ENCODE measurements at places on chromosomes 11 and 22.

DNA sequence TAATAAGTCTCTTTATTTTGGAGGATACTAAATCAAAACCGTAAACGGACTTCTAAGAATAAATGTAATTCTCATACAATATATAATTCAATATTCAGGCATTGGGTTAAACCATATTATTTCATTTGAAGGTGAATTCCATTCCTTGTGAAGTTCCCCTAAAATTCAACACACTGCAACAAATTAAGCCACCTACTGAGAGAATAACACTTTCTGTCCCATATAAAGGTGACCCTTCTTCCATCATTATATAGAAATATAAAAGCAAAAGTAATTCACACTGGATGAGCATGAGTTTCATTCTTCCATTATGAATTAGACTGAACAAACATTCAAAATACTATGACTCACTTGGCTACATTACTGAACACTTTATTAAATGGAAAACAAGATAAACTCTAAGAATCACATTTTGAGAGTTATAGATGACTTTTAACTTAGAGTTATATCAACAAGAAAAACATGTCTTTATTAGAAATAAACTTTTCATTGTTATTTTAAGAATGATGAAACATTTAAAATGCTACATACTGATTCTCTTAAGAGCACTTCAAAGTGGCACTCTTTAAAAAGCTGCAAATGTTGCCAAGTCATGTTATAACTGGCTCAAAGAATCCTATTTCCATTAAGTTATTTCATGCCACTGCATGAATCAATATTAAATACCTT lies 2.8 kb downstream of the SESN3 start:
- no peak for DNase-seq

DNA sequence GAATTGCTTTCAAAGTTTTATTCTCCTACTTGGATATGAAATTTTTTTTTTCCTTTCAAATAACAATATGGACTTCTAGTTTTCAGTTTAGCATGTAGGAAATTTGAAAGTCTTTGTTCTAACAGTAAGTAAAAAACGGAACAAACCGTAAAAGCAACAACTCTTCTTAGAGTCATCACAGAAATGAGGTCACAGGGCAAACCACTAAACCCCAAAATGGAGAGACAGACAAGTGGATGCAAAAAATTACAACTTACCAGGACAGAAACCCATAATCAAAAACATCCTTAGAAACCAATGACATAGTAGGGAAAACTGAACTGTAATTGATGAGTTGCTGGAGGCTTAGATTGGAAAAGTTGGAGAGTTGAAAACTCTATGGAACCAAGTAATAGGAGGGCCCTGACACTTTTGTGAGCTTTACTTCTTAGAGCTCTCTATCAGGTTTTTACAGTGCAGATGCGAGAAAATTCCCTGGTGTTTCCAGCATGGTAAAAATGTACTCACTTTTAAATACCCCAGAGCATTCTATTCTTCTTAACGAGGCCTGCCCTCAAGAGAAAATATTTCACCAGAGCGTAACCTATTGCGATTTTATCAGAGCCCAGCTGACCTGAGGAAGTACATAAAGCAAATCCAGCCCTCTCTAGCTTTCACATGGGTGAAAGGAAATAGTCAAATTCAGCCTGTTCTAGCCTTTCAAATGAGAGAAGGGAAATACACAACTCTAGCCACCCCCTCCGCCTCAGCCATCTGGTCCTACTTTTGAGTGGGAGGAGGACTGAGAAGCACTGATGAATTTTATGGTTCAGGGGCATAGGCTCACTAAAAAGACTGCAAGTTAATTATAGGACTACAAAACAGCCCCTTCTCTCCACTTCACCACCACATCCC lies 39.1 kb downstream of the CASP12 start:
- DNase-seq, result no peak

GRCh38 chr22:39470451-39471291 lies 13.9 kb downstream of the MGAT3 start:
- no peak for DNase-seq

DNA sequence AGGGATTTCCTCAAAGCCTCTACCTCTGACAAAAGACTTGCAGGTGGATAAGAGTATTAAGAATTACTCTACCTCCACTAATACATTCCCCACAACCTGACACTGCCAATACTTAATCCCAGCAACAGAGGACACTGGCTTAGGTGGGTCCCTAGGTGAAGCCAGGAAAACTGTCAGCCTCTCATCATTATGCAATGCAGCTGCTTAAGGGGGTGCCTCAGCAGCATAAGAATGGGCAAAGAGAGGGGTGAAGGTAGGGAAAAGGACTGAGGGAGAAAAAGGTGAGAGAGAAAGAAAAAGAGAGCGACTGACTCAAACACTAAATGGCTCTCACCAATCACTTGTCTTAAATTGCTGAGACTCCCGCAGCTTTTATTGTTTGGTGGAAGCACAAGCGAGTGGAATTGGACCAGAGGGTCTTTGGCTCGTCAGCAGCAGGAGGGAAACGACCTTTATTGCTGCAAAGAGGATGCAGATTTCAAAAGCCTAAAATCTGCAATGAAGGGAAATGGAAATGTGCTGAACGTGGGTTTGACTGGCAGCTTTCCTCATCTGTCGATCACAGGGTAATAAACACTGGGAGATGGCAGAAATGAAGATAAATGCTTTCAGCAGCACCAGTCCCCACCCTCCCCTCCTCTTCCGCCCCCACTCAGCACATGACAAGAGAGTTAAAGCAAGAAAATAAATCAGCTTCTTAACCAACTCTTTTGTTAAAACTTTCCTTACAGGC lies 64.9 kb upstream of the CHRM4 start:
- no peak for DNase-seq

GRCh38 chr22:49349181-49349835 lies 478.4 kb downstream of the BRD1 start:
- DNase-seq, result peak; percentile 35

DNA sequence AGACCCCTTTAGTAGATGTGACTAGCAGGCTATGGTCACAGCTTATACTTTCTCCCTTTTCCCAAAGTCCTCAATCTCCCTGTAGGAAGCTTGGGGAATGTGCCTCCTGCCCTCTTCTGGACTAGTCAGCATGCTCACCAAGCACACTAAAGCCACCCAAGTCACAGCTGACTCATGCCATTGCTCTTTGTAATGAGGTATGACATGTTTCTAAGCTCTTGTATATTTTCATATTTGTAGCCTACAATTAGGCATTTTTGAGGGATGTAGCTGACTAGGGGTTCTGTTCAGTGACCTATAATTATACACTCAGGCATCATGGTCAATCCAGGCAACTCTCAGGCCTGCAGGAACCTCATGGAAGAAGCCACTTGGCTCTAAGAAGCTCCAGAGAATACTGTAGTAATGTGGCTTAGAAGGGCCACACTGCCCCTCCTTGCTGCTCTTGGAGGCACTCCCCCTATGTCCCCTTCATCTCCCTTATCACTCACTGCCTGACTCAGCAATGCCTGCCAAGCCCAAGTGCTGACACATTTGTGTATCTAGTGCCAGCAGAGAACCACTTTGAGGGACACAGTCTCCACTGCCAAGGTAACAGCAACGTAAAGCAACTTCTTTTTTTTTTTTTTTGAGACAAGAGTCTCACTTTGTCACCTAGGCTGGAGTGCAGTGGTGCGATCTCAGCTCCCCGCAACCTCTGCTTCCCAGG lies 86.2 kb downstream of the RPL27A start:
- peak; percentile 82 for DNase-seq

DNA sequence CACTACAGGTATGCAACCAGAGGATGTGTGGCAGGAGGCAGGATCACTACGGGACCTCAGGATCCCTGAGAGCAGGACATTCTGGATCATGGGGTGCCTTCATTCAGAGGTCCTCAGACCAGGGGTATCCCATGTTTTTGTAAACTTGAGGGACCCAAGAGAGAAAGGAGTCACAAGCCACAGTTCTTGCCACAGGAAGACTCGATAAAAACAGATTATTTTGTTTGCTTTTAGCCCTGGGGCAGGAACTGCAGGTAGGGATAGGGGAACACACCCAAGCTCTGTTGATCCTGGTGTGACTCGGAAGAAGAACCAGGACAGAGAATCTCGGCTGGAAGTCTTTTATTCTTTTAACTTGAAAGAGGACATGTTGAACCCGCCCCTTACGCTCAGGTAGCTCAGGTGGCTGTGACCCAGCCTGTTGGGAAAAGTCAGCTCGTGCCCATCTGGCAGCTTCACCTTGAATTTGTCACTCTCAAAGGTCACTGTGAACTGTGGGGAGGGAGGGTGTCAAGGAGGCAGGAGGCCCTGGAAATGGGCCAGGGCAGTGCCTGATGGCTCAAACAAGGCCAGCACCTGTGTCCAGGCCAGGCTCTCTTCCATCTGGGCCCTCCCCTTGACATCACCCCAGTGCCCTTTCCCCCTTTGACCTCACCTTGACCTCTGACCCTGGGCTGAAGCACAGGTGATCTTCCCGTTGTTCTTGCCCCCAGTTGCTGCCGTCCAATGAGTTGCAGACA lies 9.8 kb downstream of the LGALS2 start:
- DNase-seq, result no peak

DNA sequence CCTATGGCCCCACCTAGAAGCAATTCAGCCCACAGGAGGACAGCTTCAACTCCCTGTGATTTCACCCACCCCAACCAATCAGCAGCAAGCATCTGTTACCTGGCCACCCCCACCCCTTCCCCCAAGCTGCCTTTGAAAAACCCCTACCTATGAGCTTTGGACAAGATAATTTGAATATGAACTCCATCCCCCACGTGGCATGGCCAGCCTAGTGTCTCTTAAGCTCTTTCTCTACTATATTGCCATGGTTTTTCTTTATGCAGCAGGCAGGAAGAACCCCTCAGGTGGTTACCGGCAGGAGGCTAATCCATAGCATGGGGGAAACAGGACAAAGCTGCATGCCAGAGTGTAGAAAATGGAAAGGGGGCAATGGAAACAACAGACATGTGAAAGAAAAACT lies 29.0 kb downstream of the CTSC start:
- no peak for DNase-seq
